Activated CD4-positive, alpha-beta memory T cell treated with anti-CD3 and anti-CD28 coated beads, Interleukin-2, amount 10 ng/mL, durations not matched to agents 7 days and 5 days (primary cell): ENCODE measurements at places on chromosomes 3 and 15. TPM values are rescaled to one million over a fixed set of nuclear protein-coding genes. Genes with fewer than 3 reads are reported as not detected.
A peak's percentile ranks its signal among the peaks of the same experiment; 100 is the strongest.

The ADCY5 gene
- total RNA-seq: not detected

The TCTA gene
- total RNA-seq: 22.4 TPM

The EPB42 gene
- not detected for total RNA-seq

The OR5H15 gene
- total RNA-seq: not detected

The SIDT1 gene
- 23.9 TPM for total RNA-seq

The GOLGA6B gene
- total RNA-seq: not detected

The HHATL gene
- total RNA-seq: 0.25 TPM

The CAMKV gene
- not detected for total RNA-seq

The C3orf20 gene
- 0.23 TPM for total RNA-seq

The CNOT10 gene
- 44.2 TPM for total RNA-seq

The RFT1 gene
- 27.6 TPM for total RNA-seq

The C2CD4B gene
- 0.40 TPM for total RNA-seq

The EHD4 gene
- total RNA-seq: 25.0 TPM

The ECE2 gene
- total RNA-seq: not detected

The SOX14 gene
- total RNA-seq: not detected

The HIGD1A gene
- total RNA-seq: 56.9 TPM

The C3orf22 gene
- total RNA-seq: not detected

GRCh38 chr15:38883987-38884386 lies 319.4 kb upstream of the RASGRP1 start:
- DNase-seq: no peak

DNA sequence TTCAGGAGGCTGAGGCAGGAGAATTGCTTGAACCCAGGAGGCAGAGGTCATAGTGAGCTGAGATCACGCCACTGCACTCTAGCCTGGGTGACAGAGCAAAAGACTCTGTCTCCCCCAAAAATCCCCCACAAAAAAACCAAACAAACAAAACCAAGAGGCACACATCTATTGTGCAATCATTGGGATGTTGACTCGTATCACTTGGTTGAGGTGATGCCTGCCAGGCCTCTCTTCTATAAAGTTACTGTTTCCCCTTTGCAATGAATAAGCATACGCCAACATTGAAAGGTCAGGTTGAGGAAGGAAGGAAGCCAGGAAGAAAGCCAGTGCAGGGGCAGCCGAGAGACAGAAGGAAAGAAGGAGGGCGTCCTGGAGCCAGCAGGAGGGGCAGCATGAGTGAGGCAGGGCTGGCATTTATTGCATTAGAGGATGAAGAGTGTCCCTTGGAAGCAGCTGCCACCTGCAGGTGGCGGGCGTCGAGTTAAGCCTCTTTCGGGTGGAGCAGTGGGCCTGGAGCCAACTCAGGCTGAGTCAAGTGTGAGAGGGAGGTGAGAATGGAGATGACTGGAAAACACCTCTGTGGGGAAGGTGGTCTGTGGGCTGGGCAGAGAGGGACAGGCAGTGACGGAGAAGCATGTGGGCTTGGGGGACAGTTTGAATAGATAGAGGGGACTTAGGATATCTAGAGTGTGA lies 8.3 kb upstream of the CSPG4 start:
- DNase-seq: no peak

DNA sequence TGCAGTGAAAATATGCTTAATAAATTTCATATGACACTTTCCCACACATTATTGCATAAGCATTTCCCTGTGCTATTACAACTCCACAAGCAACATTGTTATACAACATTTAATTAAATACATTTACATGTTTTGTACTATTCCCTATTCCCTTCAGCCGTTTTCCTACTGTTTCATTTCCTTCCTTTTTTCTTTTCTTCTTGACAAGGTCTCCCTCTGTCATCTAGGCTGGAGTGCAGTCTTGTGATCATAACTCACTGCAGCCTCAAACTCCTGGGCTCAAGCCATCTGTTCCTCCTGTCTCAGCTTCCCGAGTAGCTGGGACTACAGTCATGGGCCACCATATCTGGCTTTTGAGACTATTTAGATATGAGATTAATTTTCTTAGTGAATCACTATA lies 254.7 kb downstream of the NFKBIZ start:
- no peak for DNase-seq

GRCh38 chr3:63998852-63999754 lies 24.2 kb downstream of the PSMD6 start:
- no peak for DNase-seq

DNA sequence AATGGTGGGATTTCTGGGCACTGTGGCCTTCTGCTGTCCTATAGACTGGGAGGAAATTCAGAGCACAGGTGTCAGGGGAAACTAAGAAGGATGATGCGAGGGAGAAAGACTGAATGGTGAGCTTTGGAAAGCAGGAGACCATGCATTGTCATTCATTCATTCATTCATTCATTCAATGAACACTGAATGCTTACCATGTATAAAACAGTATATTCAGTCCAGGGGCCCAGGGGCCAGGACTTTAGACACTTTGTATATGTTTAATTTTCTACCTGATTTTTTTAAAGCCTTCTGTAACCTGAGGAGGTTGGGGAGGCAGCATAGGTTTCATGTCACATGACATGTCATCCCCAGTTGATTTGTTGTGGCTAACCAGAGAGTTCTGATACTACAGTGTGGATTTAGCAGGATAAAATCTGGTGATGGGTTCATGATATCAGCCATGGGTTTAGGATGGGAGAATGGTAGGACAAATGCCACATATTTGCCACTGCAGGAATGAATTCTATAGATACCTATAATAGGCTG lies 57.7 kb upstream of the ATG7 start:
- DNase-seq: no peak

DNA sequence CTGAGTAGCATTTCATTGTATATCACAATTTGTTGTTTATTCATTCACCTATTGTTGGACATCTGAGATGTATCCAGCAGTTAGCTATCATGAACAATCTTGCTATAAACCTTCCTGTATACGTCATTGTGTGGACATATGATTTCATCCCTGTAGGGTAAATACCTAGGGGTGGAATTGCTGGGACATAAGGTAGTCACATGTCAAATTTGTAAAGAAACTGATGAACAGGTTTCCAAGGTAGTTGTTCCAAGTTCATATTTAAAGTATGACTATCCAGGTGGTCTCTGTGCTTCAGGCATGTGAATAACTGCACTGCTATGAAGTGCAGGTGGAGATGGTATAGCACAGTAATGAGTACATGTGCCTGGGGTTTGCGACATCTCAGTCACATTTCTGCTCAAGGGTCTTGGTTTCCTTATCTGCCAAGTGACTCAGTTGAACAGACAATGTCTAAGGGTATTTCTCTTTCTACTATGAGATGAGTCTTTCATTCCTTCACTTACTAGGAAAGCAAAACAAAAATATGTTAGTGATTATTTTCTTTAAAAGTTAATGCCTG lies 229.0 kb upstream of the HES1 start:
- no peak for DNase-seq

DNA sequence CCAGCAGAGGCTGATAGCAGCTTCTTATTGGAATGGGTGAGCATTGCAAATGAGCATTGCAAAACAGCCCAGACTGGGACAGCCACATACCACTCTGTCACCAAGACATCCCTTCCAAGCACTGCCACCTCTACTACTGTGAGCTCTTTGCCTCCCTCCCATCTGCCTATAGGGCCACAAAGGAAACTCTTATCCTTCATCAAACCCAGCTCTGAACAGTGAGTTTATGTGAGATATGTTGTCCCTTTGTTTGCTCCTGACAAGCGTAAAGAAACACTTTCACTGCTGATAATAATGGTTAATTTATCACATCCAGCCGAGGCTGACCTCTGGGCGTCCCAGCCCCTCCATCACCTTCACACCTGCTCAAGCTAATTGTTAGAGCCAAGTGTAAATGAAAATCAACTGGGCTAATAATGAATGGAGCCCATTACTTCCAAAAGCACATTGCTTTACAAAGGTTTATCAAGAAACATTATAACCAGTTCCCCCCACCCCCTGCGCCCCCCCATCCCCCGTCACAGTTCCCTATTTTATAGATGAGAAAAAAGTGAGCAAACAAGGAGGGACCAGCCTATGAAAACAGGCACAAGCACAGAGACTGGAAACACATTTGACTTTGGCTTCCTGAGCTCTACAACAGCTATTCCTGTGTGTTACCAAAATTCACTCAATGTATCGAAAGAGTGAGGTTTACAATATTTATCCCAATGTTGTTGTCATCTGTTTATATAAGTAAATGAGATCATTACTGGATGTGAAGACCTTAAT lies 146.3 kb downstream of the ANXA2 start:
- no peak for DNase-seq

GRCh38 chr15:99958426-99959097 lies 225.3 kb upstream of the LYSMD4 start:
- peak; percentile 4 for DNase-seq

GRCh38 chr15:25797035-25797434 lies 66.1 kb downstream of the ATP10A start:
- no peak for DNase-seq

- DNase-seq: peak; percentile 31
Measured at GRCh38 chr3:40387001-40387894, at the start of gene ENTPD3. ENTPD3 (plus strand) TSS chr3:40387184; CDS start chr3:40388058, 874 bp downstream.

DNA sequence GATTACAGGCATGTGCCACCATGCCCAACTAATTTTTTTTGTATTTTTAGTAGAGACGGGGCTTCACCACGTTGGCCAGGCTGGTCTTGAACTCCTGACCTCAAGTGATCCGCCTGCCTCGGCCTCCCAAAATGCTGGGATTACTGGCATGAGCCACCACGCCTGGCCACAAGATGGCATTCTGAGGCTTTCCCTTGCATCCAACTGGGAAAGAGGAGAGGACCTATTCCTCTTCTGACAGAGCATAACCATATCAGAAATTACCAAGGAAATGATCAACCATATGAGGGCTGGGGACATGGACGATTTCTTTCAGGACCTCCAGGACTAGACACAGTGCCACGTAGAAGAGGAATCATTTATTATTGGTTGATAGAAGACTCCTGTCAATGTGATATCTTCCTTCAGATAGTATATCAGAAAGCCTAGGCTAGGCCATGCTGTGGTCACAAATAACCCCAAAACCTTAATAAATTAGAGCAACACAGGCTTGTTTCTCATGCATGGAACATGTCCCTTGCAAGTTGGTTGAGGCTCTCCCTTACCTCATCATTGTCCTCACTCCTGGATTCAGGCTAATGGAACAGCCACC lies 372.3 kb upstream of the IL12A start:
- DNase-seq: no peak

DNA sequence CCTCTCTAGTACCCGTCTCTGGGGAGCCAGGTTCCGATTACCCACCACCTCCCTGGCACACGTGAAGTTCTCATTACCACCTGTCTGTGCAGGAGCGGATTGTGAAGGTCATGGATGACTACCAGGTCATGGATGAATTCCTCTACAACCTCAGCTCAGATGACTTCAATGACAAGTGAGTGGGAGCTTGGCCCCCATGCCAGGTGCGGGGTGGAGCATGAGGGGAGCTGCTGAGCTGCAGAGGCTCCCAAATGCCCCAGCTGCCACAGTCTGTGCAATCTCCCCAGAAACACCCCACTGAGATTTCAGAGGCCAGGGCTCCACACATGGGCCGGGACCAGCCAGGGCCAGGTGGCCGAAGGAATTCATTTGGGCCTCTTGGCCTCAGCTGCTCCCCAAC lies 34.3 kb downstream of the DNAH1 start:
- no peak for DNase-seq

GRCh38 chr3:46895204-46895660 lies 17.7 kb downstream of the PTH1R start:
- DNase-seq: peak; percentile 78

- DNase-seq: no peak
Measured at GRCh38 chr15:48394970-48395369, 63.7 kb downstream of the DUT start.

- DNase-seq: no peak
Measured at GRCh38 chr15:60442763-60443162, 36.2 kb downstream of the ICE2 start.

- peak; percentile 83 for DNase-seq
Measured at GRCh38 chr15:65856821-65857455, 12.4 kb upstream of the RAB11A start.

DNA sequence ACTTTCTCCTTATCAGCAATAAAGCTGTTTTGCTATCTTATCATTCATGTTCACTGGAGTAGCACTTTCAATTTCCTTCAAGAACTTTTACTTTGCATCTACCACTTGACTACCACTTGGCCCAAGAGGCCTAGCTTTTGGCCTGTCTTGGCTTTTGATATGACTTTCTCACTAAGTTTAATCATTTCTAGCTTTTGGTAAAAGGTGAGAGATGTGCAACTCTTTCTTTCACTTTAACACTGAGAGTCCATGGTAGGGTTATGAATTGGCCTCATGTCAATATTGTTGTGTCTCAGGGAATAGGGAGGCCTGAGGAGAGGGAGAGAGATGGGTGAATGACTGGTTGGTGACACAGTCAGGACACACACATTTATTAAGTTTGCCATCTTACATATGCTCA lies 31.0 kb upstream of the FAM3D start:
- DNase-seq: no peak

DNA sequence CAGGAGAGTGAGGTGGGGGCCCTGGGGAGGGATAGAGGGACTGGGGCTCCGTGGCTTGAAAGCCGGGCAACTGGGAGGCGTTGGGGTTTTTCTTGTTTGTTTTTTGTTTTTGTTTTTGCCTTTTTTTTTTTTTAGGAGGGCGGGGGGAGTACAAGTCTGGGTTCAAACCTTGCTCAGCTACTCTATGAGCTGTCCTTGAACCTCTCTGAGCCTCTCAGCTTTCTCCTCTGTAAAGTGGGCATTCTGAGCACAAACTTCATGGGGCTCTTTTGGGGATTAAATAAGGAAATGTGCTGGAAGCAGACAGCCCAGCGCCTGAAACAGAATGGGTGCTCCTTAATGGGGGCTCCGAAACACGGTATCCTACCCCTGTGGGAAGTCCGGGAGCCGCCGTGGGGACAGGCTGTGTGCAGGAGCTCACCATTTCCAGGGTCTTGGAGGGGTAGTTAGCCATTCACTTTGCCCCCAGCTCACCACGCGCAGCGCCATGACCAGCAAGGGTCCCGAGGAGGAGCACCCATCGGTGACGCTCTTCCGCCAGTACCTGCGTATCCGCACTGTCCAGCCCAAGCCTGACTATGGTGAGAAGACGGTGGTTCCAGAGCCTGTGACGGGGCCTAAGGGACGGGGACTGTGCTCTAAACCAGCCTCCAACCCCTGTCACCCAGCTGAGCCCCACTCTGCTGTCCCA lies 388 bp downstream of the ACY1 start:
- no peak for DNase-seq

DNA sequence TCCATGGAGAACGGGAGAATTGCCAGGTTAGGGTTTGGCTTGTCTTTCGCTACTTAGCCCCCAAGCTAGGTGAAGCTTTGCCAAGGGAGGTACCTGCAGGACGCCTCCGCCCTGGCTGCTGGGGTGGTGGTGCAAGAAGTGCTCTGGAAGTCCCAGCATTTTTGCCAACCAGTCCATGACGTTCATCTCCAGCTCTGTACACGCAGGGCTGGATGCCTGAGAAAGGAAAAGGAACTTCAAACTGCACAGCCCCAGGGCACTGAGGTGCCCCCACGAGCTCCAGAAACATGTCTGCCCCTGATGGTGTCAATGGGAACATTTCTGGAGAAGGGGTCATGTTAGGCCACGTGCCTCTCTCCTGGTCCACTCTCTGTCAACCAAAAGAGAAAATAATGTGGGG lies 8.2 kb downstream of the HDC start:
- no peak for DNase-seq

GRCh38 chr3:76943671-76944070 lies 96.2 kb upstream of the ROBO2 start:
- DNase-seq: no peak
